Kidney (tissue), 22 donors: ENCODE measurements at places on chromosomes 13 and 19.

- peaks cover 63% of the 10 kb centered on the region for H3K4me1 ChIP-seq
- peak overlapping the region; percentile 95 for H3K4me3 ChIP-seq
- DNase-seq = no peak
- H3K27ac ChIP-seq = peak overlapping the region; percentile 98
- no peaks in the 10 kb centered on the region for H3K36me3 ChIP-seq
- H3K27me3 ChIP-seq = no peaks in the 10 kb centered on the region
Measured at GRCh38 chr19:2048959-2049740, 1.9 kb downstream of the MKNK2 start.

DNA sequence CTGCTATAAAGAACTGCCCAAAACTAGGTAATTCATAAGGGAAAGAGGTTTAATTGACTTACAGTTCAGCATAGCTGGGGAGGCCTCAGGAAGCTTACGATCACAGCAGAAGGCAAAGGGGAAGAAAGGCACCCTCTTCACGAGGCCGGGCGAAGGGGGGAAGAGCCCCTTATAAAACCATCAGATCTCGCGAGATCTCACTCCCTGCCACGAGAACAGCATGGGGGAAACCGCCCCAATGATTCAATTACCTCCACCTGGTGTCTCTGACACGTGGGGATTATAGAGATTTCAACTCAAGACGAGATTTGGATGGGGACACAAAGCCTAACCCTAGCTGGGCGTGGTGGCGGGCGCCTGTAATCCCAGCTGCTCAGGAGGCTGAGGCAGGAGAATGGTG, 42.8 kb downstream of the SLC6A16 start:
- no peaks in the 10 kb centered on the region for H3K27me3 ChIP-seq
- no peak overlapping the region for H3K27ac ChIP-seq
- H3K4me1 ChIP-seq = no peaks in the 10 kb centered on the region
- no peak overlapping the region for H3K4me3 ChIP-seq

GRCh38 chr13:110716247-110716515, 2.7 kb downstream of the ING1 start:
- H3K4me1 ChIP-seq = peaks cover 6% of the 10 kb centered on the region
- H3K27me3 ChIP-seq = no peaks in the 10 kb centered on the region
- DNase-seq = no peak
- peaks cover 7% of the 10 kb centered on the region for H3K36me3 ChIP-seq
- H3K27ac ChIP-seq = peak overlapping the region; percentile 98

DNA sequence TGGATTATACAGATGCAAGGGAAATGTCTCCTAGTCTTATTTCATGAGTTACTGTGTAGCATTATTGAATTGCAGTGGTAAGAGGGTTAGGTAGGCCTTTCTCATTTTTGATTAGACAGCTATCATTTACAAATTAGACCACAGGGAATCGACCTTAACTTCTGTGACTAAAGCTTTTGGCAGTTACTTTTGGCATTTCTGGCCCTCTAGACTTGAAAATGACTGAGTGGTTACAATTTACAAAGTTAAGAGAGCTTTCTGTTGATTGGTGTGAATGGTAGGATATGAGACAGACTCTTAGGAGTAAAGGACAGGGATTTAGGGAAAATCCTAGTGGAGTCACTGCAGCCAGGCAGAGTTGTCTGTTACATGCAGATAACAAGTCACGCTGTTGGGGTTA, 86.1 kb downstream of the GGACT start:
- H3K4me1 ChIP-seq = no peaks in the 10 kb centered on the region
- H3K27ac ChIP-seq = no peak overlapping the region
- no peak overlapping the region for H3K4me3 ChIP-seq
- H3K36me3 ChIP-seq = no peaks in the 10 kb centered on the region
- no peaks in the 10 kb centered on the region for H3K27me3 ChIP-seq

DNA sequence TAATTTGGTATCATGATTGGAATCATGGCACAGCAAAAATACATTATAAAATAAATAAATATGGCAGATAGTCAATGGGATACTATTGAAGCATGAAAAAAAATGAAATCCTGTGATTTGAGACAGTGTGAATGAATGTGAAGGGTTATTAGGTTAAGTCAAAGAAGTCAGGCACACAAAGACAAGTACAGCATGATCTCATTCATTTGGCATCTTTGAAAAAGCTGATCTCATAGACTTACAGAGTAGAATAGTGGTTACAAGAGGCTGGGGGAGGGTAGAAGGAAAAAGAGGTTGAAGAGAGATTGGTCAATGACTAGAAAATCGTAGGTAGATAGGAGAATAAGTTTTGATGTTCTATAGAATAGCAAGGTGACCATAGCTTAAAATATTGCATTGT, 295.1 kb upstream of the SLITRK5 start:
- H3K4me3 ChIP-seq = no peak overlapping the region
- H3K4me1 ChIP-seq = no peaks in the 10 kb centered on the region
- no peaks in the 10 kb centered on the region for H3K36me3 ChIP-seq
- no peak overlapping the region for H3K27ac ChIP-seq
